ENCODE measurements at places on chromosomes 2 and 18. TPM values are rescaled to one million over a fixed set of nuclear protein-coding genes. Genes with fewer than 3 reads are reported as not detected.

DNA sequence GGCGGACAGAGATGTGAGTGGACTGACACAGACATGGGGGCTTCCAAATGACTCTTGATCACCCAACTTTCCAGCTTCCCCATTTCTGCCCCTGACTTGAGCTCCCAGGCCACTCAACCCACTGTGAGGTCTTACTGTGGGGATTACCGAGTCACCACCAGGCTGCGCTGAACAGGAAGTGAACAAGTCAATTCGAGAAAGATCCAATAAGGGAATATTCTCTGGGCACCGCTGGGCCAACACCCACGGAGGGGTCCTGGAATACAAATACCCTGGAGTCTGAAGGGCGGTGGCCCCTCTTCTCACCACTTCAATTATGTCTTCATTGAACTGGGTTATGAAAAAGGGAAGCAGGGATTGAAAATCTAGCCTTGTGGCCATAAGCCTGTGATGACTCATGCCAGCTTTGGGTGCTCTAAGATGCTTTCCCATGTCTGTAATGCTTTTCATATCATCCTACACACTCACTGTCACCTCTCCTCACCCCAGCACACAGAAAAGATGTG is 37.7 kb downstream of the BCL11A start:
- no peaks in the 10 kb centered on the region for H3K4me1 ChIP-seq
- peaks cover 16% of the 10 kb centered on the region for H3K27me3 ChIP-seq
- no peaks in the 10 kb centered on the region for H3K36me3 ChIP-seq
- no peak overlapping the region for H3K27ac ChIP-seq
- DNase-seq: no peak
- H3K4me3 ChIP-seq: no peak overlapping the region

DNA sequence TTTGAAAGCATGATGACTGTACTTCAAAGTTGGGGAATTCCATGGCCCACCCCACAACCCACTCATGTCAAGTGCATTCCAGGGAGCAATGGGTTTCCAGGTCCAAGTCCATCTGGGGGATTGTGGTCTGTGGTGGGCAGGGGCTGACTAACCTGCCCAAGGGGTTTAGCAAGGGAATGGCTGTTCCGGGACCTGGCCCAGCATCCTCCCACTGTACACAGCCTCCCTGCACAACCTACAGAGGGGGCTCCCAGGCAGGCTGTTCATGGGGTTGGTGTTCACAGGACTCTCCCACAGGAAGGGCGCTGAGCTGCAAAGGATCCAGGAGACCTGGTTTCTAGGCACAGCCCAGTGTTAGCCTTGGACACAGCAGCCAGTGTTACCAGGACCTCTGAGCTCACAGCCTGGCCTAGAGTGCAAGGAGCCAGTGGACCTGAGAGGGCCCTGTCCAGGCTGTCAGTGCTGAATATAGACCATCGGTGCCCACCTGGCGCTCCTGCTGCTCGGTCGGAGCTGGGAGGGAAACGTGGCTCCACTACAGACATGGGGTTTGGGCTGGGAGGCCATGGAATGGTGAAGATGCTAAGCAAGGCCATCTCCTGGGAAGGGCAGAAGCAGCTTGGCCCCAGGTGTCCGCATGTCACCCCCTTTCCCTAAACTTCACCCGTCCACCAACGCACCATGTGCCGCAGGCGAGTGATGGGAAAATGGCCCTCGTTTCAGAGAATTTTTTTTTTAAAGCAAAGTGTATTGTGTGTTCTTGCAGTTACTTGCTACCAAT is 317.2 kb downstream of the GBX2 start:
- H3K4me3 ChIP-seq: no peak overlapping the region
- H3K4me1 ChIP-seq: peaks cover 2% of the 10 kb centered on the region
- no peak overlapping the region for H3K27ac ChIP-seq
- H3K36me3 ChIP-seq: no peaks in the 10 kb centered on the region
- no peaks in the 10 kb centered on the region for H3K27me3 ChIP-seq

- H3K4me3 ChIP-seq: no peak overlapping the region
- peaks cover 13% of the 10 kb centered on the region for H3K27me3 ChIP-seq
- H3K27ac ChIP-seq: no peak overlapping the region
- no peaks in the 10 kb centered on the region for H3K36me3 ChIP-seq
These were observed 17.7 kb upstream of the ATP6V1B1 start for GRCh38 chr2:70918016-70918415.

ZNF236 gene
- total RNA-seq: 37.4 TPM

GRCh38 chr2:206075113-206075512 is 10.9 kb downstream of the INO80D start:
- DNase-seq: no peak
- no peaks in the 10 kb centered on the region for H3K36me3 ChIP-seq
- H3K4me1 ChIP-seq: peaks cover 26% of the 10 kb centered on the region
- H3K4me3 ChIP-seq: no peak overlapping the region
- no peaks in the 10 kb centered on the region for H3K27me3 ChIP-seq

GRCh38 chr2:143588746-143589145 is 459.5 kb downstream of the ARHGAP15 start:
- H3K27me3 ChIP-seq: no peaks in the 10 kb centered on the region
- peaks cover 20% of the 10 kb centered on the region for H3K36me3 ChIP-seq
- H3K27ac ChIP-seq: no peak overlapping the region

MAPRE3 gene
- 5.7 TPM for total RNA-seq

GRCh38 chr2:17652681-17653394 is 100.8 kb downstream of the SMC6 start:
- H3K4me1 ChIP-seq: no peaks in the 10 kb centered on the region
- no peak for DNase-seq
- no peak overlapping the region for H3K27ac ChIP-seq
- no peak overlapping the region for H3K4me3 ChIP-seq
- no peaks in the 10 kb centered on the region for H3K36me3 ChIP-seq
- no peaks in the 10 kb centered on the region for H3K27me3 ChIP-seq

TMEM37 gene
- total RNA-seq: not detected
